ENCODE measurements at places on chromosomes 2 and 18.

- no peak for DNase-seq
Measured at GRCh38 chr2:12727065-12727464, 10.3 kb downstream of the TRIB2 start.

- DNase-seq, result peak; percentile 27
Measured at GRCh38 chr2:38375696-38376345, 1.3 kb downstream of the ATL2 start.

GRCh38 chr2:12083713-12084419 is 337.4 kb downstream of the LPIN1 start:
- DNase-seq, result no peak

DNA sequence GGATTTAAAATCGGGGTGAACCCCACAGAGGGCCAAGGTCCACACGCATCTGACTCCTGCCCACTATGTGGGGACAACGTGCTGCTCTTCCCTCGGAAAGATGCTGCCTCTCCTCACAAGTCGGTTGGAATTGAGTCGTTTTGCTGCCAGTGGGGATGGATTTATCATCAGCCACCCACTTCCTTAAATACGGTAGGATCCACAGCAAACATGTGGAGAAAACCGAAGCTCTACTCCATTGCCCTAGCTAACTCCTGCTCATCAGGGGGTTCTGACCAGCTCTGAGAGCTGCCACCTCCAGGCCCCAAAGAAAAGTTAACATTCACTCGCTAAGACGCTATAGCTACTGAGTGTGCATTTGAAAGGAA is 80.9 kb downstream of the CHRNA1 start:
- no peak for DNase-seq

DNA sequence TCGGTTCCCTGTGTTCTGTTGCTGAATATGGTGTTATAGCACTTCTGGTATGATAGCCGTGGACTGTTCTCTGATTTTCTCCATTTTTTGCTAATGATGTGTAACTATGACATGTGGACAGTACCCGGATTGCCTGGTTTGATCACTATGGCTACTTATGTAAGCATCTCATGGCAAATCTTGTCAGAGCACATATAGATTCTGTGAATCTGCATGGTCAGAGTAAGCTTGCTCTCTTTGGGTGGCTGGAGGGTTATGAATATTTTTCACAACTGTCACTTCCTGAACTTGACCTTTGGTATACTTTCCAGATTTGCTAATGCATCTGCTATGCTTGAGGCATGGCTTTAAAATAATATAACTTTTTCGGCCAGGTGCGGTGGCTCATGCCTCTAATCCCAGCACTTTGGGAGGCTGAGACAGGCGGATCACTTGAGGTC is 36.8 kb upstream of the ATP8B1 start:
- no peak for DNase-seq

DNA sequence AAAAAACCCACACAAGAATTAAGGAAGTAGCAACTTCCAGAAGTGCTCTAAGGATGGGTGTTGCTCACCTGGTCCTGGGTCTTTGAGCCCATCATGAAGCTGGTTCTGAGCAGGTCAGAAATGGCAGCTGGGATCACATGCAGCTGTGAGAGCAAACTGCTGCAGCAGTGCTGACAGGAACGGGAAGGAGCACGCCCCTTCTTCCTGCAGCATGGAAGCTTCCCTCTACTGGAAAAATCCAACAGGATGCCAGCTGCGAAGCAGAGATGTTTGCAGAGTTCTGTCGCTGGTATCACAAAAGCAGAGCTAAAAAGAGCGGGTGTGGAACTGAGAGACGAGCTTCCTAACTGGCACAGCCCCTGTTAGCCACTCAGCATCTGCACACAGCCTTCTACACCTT is 33.7 kb downstream of the EIF4E2 start:
- DNase-seq, result no peak

DNA sequence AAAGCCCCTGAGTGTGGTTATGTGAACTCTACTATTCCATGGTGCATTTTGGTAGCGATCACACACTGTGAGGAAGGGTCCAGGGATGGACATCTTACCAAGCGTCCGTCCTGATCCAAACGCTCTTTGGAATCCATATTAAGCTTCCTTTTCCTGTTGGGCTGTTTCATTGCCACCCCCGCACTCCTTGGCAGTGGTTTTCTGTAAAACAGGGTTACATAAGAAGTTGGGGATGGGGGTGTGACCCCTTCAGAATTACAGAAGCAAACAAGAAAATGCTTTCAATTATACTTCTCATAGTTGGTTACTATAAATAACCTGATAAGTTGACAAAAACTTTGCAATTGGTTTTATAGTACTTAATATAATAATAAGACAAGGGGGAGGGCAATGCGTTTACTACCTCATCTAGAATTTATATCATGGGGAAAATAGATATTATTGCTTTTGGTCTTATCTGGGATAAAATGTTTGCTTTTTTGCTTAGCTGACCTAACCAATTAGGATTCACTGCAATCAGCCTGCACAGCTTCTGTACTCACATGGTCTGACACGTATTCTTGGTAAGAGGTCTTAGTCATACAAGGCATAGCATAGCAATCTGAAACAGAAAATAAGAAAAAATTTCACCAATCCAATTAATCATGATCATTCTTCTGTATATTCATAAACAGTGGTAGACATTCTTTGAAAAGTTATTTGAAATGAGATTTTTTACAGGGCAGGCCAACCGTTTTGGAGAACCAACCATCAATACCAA is 103.1 kb downstream of the L3MBTL4 start:
- DNase-seq, result no peak

GRCh38 chr2:155730804-155731203 is 601.7 kb downstream of the NR4A2 start:
- no peak for DNase-seq

DNA sequence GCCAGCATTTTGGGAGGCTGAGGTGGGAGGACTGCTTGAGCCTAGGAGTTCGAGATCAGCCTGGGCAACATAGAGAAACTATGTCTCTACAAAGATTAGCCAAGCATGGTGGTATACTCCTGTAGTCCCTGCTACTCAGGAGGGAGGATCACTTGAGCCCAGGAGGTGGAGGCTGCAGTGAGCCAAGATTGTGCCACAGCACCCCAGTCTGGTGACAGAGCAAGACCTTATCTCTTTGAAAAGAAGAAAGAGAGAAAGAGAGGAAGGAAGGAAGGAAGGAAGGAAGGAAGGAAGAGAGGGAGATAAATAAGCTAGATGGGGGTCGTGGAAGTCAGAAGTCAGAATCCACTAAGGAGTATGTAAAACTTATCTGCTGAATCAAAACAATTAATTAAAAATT is 16.2 kb downstream of the GPR75 start:
- DNase-seq, result no peak

DNA sequence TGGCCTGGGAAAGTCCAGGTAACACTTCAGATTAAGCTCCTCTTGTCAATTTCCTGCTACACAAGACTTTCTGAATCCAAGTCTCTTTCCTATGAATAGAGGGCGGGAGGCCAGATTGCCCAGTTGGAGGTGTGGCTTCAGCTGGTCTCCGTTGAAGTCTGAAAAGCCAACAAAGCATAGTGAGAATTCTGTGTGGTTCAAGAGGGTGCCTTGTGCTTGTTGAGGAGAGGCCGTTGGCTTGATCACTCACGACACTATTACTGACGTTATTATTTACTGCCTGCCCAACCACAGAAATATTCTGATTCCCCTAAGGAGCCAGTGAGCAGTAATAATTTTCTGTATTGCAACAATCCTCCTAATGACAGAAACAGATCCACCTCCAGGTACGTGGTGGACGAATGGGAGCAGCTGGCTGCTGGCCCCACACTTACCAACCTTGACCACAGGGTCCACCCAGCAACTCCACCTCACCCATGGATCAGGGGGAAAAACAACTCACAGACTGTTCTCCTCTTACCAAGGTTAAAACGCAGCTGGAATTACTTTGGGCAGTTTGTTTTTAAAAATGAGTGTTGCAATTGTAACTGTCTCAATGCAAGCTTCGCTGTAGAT is 21.9 kb downstream of the NRP2 start:
- no peak for DNase-seq

- DNase-seq, result no peak
Measured at GRCh38 chr2:42878581-42878980, 86.2 kb upstream of the HAAO start.

DNA sequence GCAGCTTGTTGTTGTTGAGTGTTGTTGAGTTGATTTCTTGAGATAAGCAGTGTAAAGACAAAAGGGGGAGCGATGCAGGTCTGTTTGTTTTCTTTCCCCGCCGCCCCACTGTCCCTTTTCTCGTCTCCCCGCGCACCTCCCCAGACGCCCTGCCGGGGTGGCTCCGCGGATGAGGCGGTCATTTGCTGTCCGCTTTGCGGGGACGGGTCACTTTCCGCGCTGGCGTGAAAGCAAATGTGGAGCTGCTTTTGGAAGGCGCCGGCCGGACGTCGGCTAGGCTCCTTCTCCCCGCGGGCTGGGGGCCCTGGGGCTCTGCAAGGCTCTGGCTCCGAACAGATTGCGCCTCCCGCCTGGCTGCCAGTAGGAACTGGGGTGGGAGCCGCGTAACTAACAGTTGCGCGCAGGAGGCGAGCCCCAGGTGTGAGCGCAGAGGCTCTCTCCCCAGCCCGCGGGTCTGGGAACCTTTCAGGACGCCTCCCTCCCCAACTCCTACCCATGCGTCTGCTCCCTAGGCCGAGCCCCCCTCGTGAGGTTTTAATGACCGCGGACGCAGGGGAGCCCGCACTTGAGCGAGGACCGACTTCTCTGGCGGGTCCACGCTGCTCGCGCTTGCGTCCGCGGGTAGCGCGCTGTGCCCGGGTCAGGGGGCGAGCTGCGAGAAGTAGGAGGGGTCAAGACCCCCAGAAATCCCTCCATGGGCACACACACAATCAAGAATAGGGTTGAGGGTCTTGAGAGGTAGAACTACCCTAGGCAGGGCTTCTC is 146.6 kb downstream of the MEIS1 start:
- DNase-seq, result no peak

DNA sequence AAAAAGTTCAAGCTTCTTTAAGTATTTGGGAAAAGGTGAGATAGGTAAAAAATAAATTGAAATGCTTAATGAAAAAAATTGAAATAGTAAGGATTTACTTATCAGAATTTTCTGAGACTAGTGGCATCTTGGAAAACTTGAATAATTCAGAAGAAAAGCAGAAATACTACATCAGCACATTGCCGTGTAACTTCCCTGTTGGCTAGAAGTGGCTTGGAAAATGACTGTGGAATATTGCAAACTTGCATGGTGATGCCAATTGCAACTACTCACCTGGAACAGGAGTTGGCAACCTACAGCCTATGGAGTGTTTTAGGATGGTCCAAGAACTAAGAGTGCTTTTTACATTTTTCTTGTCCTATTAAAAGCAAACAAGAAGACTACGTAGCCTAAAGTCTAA is 603.5 kb upstream of the VRK2 start:
- no peak for DNase-seq

- DNase-seq, result no peak
Measured at GRCh38 chr2:120856421-120856862, 120.8 kb downstream of the GLI2 start.

DNA sequence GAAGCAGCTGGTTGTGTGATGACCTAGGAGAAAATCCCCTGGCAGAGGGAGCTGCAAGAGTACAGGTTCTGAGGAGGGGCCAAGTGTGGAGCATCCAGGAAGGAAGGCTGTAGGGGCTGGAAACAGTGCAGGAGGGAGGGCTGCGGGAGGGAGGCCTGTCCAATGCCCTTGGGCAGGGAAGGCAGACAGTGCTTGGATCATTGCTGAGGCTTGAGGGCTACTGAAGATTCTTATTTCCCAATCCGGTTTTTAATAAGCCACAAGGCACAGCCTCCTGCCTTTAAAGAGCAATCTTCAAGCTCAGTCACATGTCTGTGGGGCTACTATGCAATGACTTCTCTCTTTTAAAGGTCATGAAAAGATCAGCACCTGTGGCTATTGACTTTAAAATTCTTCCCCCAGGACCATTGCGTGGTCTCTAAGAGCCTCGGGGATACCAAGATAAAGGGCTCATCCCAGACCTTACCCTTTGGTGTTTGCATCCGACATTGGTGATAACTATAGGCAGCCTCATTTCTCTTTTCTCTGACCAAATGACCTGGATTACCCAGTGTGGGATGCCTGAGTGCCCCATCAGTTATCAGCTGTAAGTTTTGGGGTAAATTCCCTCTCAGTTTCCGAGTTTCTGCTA is 149.6 kb downstream of the DOCK10 start:
- no peak for DNase-seq

GRCh38 chr2:168889635-168890005 is 610 bp downstream of the SPC25 start:
- DNase-seq, result no peak

- DNase-seq, result no peak
Measured at GRCh38 chr2:235157746-235158482, 206.1 kb downstream of the SH3BP4 start.

DNA sequence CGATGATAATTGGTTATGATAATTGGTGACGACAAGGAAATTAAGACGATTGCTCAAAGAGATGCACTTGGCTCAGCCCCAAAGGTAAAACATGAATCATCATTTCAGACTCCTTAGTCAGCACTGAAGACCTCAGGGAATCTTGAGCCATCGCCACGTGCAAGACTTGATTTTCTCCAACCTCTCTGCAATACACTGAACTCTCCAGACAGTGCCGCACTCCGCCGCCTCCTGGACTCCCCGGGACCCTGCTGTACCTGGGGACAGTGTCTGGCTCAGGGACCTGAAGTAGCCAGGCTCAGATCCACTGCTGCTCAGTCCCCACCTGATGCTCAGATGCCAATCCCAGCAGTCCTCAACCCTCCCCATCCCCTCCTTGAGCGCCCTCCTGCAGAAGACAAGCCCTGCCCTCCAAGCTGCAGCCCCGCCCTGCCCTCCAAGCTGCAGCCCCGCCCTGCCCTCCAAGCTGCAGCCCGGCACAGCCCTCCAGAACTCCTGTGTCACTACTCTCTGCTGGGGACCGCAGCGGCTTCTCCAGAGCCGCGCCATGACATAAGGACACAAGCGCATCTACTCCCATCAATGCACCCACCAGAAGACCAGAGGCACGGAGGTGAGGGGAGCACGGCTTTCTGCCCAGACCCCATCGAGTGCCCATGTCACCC is 1.1 kb downstream of the TMEM18 start:
- no peak for DNase-seq

DNA sequence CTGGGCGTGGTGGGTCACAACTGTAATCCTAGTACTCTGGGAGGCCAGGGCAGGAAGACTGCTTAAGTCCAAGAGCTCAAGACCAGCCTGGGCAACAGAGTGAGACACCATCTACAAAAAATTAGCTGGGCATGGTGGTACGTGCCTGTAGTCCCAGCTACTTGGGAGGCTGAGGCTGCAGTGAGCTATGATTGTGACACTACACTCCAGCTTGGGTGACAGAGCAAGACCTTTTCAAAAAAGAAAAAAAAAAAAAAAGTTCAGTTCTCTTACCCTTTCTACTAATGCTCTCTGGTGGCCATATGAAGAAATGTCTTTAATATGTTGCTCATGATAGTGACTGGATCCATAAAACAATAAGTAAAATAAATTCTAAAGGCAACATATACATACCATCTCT is 14.9 kb downstream of the TYW5 start:
- DNase-seq, result no peak

GRCh38 chr2:226707499-226707898 is 92.1 kb downstream of the IRS1 start:
- DNase-seq, result no peak

DNA sequence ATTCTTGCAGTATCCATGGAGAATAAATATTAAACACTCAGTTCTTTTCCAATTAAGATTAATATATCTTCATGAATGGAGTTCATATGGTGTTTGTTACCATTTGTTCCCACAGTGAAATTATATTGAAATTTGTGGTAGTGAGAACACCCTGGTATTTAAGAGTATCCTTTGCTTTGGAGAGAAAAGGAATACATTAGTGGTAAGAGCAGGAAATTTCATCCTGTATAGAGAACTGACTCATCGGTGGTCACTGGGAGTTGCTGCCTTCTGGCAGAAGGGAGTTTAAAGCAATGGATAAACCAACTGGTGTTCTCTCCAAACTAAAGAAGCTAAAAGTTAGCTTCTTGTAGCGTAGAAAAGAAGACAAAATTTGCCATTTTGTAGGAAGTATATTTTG is 107.3 kb downstream of the MYO1B start:
- no peak for DNase-seq

Data from stimulated activated CD8-positive, alpha-beta memory T cell treated with anti-CD3 and anti-CD28 coated beads, Interleukin-7, amount 100 ng/mL, for 24 hours (primary cell).